ENCODE measurements at places on chromosomes 3 and 15. TPM values are rescaled to one million over a fixed set of nuclear protein-coding genes. Genes with fewer than 3 reads are reported as not detected.

CCR9 gene
- not detected for polyA plus RNA-seq

MYO5C gene
- polyA plus RNA-seq: 0.14 TPM

XIRP1 gene
- polyA plus RNA-seq: not detected

GRCh38 chr15:32723171-32723948, 5.6 kb downstream of the GREM1 start:
- DNase-seq: no peak

ATP10A gene
- polyA plus RNA-seq: 3.9 TPM

UBA7 gene
- 43.6 TPM for polyA plus RNA-seq

DNA sequence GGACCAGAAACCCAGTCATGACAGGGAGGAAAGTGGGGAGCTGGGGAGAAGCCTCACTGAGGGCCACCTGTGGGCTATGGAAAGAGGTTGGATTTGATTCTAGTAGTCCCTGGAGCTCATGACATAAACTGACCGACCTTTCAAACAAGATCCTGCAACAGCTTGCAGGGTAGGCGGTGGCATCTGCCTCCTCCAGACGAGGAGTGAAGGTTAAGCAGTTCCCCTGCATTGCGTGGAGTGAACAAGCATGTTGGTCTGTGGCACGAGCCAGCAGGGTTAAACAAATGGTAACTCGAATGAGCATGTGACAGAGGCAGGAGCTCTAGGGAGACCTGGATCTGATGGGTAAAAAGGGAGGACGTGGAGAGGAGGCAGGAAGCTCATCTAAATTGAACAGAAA, 12.7 kb downstream of the TGM4 start:
- no peak for DNase-seq

GRCh38 chr15:63238796-63239195, 38.6 kb upstream of the APH1B start:
- DNase-seq: no peak

FGF12 gene
- not detected for polyA plus RNA-seq

GRCh38 chr15:84398763-84399701, 163.5 kb downstream of the GOLGA6L4 start:
- no peak for DNase-seq

- no peak for DNase-seq
These were observed 27.2 kb upstream of the SLC41A3 start for GRCh38 chr3:126111126-126111551.

TIMMDC1 gene
- polyA plus RNA-seq: 73.1 TPM

GRCh38 chr3:20154078-20154477, 31.9 kb downstream of the SGO1 start:
- no peak for DNase-seq

DNA sequence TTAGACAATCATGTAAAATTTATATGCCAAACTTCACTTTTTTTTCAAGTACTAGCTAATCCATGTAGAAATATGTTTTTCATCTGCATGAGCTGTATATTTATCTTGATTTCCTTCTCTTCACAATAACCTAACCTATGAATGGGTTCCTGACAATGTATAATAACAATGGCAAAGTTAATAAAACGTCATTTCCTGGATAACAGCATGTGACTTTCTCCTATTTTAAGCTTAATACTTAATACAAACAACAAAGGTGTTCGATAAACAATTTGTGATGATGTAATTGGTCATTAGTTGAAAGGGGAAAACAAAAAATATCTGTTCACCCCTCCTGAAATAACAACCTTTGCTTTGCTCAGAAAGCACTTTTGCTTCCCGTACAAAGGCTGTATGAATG, 20.4 kb downstream of the CD200 start:
- no peak for DNase-seq

GRCh38 chr3:72763751-72764440, 84.3 kb downstream of the SHQ1 start:
- no peak for DNase-seq

TMEM158 gene
- polyA plus RNA-seq: 24.7 TPM

DNA sequence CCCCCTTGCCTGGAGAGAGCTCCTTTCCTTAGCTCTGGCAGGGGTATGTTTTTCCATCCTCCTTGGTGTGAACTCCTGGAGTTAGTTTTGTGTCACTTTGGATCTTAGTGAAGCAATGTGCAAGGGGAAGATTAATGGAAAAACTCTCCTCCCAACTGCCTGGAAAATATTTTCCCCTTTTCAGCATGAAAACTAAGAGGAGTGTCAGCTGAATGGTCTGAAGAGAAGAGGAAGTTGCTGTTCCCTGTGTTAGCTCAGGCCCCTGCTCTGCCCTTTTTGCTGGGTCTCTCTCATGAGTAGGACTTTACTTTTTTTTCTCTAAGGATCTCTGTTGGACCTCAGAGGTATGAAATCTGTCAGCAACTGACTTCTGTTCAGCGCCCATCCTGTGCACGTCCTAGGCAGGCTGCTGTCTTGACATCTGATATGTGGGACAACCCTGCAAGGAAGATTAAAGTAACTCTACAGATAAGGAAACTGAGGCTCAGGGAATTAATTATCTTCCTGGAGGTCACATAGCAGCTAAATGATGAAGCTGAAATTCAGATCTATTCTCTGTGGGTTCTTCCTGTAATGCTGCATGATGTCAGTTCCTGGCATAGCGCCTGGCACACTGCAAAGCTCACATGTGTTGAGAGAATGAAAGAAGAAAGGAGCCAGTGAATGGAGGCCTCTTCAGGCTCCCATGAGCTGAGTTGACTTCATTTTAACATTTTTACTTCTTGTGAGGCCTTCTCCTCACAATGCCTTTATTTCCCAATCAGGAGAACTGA, 109.7 kb upstream of the GALNT15 start:
- DNase-seq: peak; percentile 82

DNA sequence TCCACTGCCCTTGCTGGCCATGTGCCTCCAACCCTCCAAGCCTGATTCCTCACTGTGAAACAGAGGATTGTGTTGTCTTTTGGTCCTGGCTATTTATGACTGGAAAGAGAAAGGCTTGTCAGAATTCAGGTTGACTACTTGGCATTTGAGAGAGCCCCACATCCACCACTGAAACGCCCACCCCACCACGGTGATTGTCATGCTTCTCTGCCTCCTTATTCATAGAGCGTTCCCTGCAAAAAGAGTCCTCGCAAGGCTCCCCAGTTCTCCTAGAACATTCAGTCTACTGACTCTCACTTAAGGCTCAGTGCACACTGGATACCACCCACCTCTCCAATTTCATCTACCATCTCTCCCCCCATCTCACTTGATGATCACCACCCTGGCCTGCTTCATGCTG, 162.9 kb upstream of the WNT5A start:
- no peak for DNase-seq

GCSAM gene
- not detected for polyA plus RNA-seq

C15orf62 gene
- polyA plus RNA-seq: 0.05 TPM

NEK11 gene
- polyA plus RNA-seq: 4.0 TPM

GRCh38 chr15:49225572-49226281, 55.7 kb downstream of the GALK2 start:
- DNase-seq: no peak

MELTF gene
- polyA plus RNA-seq: 0.55 TPM

- no peak for DNase-seq
These were observed 203.0 kb upstream of the SGO1 start for GRCh38 chr3:20388971-20389370.

CHDH gene
- 0.02 TPM for polyA plus RNA-seq

DNA sequence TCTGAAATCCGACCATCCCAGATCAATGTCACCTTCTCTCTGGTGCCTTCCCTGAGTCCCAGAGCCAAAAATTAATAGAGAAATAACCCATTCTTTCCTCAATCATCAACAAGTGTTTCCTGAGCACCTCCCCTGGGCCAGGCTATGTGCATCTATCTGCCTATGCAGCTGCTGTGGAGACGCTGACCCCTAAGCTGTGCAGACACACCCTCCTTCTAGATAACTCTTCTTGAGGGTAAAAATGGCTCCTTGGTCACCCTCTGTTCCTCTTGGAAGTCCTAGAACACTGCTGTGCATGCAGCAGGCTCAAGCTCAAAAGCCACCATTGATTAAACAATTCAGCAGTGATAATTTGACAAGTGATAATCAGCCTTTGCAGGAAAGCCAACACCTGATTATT, 18.4 kb downstream of the CA12 start:
- DNase-seq: no peak

DNA sequence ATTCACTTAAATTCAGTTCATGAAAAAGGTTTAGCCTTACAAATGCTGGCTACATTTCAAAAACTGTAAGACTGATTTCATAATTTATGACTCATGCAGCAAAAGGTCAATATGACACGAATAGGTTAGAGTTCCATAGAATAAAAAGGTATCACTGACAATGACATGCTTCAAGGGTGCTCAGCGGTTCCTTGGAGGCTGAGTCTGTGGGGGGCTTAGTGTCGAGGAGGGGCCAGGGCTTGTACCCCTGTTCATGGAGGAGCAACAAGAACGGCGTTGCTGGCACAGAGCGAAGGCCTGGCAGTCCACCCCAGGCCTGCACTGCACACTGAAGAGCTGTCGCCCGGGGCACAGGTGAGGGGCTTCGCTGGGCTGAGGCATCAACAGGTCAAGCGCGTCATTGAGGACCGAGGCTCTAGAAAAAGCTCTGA, 174.2 kb downstream of the NR1D2 start:
- DNase-seq: no peak

ZNF710 gene
- polyA plus RNA-seq: 3.8 TPM

- peak; percentile 85 for DNase-seq
These were observed 61.2 kb downstream of the TSC22D2 start for GRCh38 chr3:150469031-150469930.

- no peak for DNase-seq
These were observed 105.2 kb upstream of the EPHA3 start for GRCh38 chr3:89002191-89002590.

- DNase-seq: no peak
These were observed 12.6 kb upstream of the RTP3 start for GRCh38 chr3:46484911-46485778.

- DNase-seq: no peak
These were observed at the start of gene ALS2CL for GRCh38 chr3:46693038-46693891. ALS2CL (minus strand) TSS chr3:46693679; CDS start chr3:46689440, 4,239 bp downstream.

- no peak for DNase-seq
These were observed 118.3 kb upstream of the ATP2B2 start for GRCh38 chr3:10623578-10624275.

GRCh38 chr15:79418693-79419279, 13.3 kb upstream of the MINAR1 start:
- DNase-seq: no peak

DNA sequence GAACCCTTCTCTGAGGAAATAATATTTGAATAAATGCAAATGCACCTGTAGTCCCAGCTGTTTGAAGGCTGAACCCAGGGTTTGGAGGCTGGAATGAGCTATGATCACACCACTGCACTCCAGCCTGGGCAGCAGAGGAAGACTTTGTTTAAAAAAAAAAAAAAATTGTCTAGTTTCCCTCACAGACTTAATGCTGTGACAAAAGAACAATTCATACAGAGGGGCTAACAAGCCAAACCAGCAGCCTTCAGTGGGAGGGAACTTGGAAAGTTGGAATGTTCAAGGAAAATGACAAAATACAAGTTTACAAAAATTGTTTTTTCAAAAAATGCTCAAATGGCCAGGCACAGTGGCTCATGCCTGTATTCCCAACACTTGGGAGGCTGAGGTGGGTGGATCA, 228.0 kb upstream of the CGNL1 start:
- DNase-seq: no peak

EPHB3 gene
- 1.9 TPM for polyA plus RNA-seq

BNIP2 gene
- polyA plus RNA-seq: 65.9 TPM

DNA sequence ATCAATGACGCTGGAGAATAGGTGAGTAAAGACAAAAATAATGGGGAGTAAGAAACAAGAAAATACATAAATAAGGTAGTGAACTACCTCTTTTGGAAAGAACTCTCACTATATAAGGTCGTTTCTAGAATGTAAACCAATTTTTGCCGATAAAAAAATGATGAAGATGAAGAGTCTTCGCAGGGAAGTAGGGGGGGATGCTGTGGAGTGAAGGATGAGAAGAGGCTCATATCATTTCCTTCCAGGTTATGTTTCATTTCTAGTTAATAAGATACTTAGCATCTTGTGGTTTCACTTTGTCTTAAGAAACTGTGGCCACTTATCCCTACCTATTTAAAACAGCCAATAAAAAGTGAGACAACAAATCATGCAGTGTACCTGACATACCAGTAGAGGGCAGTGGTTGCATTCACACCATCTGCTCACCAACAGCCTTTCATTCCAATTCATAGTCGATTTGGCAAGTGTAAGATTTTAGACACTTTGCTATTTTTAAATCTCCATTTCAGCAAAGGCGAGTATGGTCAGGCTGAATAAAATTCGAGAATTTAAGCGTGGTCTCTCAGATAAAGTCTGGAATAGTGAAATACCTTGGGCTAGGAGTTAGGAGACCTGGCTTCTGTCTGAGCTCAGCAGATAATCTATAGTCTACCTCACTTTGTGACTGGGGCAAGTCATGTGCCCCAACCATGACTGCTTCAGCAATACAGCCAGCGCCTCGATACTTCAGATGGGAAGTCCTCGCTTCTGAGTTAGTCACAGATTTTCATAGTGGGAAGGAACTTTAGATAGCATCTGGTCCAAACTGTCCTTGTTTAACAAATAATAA, 28.9 kb upstream of the ICE2 start:
- peak; percentile 38 for DNase-seq

DNA sequence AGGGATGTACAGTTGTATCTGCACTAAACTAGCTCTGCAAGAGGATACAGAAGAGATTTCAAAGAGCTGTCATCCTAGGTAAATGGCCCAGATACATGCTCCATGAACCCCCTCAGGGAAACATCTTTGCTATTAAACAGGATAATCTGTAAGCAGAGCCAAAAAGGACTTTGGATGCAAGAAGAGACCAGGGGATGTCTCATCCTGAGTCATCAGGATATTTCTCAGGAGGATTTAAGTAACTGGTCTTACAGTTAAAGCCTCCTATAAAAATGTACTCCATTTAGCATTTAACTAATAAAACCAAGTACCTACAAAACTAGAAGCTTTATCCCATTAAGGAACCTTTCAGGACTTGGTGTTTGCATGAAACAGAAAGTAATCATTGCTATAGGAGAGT, 48.2 kb upstream of the PHLDB2 start:
- DNase-seq: peak; percentile 54

- DNase-seq: no peak
These were observed 4.2 kb downstream of the RAP2B start for GRCh38 chr3:153166206-153166605.

C3orf62 gene
- polyA plus RNA-seq: 2.3 TPM

IL12A gene
- polyA plus RNA-seq: 3.6 TPM

KLF15 gene
- polyA plus RNA-seq: 0.53 TPM

MCF2L2 gene
- polyA plus RNA-seq: not detected

DNA sequence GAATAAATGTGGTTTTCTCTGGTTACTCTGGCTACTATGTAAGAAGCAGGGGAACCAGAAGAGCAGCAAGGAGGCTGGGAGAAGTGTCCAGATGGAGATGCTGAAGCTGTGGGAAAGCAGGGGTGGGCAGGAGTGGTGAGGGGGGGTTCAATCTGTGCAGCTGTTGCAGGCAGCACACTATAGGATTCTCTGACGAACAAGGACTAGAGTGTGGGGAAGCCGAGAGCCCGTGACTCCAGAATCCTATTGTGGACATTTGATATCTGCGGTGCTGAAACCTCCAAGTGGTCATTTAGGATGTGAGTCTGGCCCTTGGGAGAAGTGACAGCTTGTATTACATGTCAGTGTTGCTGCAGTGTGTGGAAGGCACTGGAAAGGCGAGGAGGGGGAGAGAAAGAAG, 60.5 kb downstream of the GABRB3 start:
- DNase-seq: no peak

CYP8B1 gene
- not detected for polyA plus RNA-seq

- no peak for DNase-seq
These were observed 148.0 kb upstream of the STRIT1 start for GRCh38 chr3:155441506-155441905.

ZNF654 gene
- polyA plus RNA-seq: 5.2 TPM
